ENCODE measurements at places on chromosomes 2 and 18.

GRCh38 chr2:52960881-52961280, 806.7 kb upstream of the CHAC2 start:
- no peak for DNase-seq

DNA sequence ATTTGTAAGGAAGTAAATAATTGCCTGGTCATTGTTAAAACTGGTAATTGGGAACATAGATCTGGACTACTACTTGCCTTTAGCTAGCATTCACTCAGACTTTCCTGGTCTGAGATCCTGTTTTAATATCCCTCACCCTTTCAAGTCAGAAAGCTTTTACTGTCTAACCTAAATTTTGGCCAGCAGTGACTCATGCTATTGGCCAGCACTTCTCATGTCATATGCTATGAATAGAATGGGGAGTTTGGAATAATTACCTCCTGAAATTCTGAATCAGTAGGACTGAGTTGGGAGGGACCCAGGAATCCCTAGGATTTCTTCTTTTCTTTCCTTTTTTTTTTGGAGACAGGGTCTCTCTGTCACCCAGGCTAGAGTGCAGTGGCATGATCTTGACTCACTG, 19.3 kb downstream of the STK36 start:
- DNase-seq = no peak

DNA sequence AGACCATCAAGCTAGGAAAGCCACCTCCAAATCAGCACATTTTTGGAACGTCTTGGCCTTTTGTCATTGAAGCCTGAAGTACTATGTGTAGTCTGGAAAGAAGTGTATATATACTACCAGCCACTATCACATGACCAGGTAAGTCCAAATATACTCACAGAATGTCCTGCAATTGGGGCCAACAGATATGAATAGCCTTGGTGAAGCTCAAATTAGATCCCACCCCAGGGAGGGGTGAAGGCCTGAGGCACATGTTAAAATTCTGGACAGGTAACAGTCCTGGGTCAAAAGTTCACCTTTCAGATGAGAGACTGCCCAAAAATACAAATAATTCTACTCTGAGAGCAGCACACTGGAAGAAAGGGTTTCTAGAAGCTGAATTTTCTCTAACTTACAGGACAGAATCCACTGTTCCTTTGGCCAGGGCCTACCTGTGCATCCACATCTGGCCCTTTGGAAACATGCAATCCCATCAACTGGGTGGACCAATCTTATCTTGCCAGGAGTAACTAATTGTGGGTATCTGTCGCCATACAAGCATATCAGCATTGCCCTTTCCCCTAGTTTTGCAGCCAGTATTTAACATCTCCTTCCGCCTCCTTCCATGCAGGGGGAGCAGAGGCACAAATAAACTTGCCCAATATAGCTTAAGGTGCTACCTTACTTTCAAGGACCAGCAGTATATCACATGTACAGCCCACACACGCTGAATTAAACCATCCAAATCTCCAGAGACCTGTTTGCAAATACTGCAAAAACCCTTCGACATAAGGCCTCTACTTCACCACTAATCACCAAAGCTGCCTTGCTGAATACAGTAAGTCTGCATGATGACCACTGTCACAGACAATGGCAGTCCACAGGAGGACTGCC, 67.8 kb downstream of the EIF5B start:
- no peak for DNase-seq

GRCh38 chr18:27735117-27735516, 441.8 kb downstream of the CDH2 start:
- no peak for DNase-seq

DNA sequence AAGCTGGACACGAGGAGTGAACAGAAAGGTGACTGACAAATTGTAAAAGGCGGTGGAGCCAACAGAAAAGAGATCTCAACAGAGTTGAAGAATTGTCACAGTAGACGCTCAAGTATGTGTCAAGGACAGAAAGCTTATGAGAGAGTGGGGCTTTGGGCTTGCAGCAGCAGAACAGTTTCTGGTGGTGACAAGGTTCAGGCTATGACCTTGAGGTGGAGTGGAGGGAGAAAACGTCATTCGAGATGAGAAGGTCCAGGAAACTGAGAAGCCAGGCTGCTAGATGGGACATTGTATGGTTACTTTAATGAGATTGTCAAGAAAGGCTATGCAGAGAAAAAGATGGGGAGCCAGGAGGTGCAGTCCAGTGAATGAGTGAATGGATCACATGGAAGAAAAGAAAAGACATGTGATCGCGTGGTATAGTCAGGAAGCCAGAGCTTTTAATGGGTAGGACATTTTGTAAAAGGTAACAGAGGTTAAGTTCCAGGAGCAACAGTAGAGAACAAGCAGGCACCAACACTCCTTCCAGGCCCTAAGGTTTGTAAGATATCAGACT, 91.1 kb upstream of the EPC2 start:
- DNase-seq = no peak

Data from stimulated activated CD8-positive, alpha-beta memory T cell treated with anti-CD3 and anti-CD28 coated beads, Interleukin-12 subunit alpha, Interleukin-12 subunit beta, amount 100 ng/mL, for 4 hours (primary cell).